Epithelial cell of umbilical artery (primary cell): ENCODE measurements at places on chromosomes 5 and 9. TPM values are rescaled to one million over a fixed set of nuclear protein-coding genes. Genes with fewer than 3 reads are reported as not detected.

Gene SPATA31A3
- total RNA-seq, result not detected in 2 replicates

Gene PCDHGA6
- total RNA-seq, result 0.76 and 0.97 TPM in 2 replicates

Gene PTPN3
- under 0.01 TPM in 1 of 2 replicates, not detected in the other for total RNA-seq

Gene GZMA
- 0.65 TPM in 1 of 2 replicates, not detected in the other for total RNA-seq

Gene ADAMTSL1
- 20.1 and 25.1 TPM in 2 replicates for total RNA-seq

Gene SPATA6L
- 0.61 and 0.65 TPM in 2 replicates for total RNA-seq

Gene POC5
- 9.4 and 15.0 TPM in 2 replicates for total RNA-seq

Gene DMRTA1
- total RNA-seq, result 0.30 and 0.32 TPM in 2 replicates

Gene GBA2
- 110 and 138 TPM in 2 replicates for total RNA-seq
